ENCODE measurements at places on chromosomes 3 and 15.
A peak's percentile ranks its signal among the peaks of the same experiment; 100 is the strongest.

DNA sequence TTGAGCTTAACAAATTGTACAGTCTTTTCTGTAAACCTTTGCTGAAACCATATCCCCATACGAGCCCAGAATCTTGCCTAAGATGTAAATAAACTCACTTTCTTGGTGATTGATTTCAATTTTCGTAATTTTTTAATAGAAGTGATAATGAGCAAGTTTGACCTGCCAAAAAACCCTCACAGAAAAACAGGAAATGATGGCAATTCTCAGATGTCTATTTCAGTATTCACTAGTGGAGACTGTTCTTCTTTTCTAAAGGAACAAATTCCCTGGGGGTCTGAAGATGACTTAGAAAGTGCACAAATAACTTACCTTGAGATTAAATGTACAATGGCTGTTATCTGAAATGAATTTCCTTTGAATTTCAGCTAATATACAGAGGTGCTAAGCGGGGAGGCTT, 116.5 kb upstream of the CMC1 start:
- no peak for DNase-seq

DNA sequence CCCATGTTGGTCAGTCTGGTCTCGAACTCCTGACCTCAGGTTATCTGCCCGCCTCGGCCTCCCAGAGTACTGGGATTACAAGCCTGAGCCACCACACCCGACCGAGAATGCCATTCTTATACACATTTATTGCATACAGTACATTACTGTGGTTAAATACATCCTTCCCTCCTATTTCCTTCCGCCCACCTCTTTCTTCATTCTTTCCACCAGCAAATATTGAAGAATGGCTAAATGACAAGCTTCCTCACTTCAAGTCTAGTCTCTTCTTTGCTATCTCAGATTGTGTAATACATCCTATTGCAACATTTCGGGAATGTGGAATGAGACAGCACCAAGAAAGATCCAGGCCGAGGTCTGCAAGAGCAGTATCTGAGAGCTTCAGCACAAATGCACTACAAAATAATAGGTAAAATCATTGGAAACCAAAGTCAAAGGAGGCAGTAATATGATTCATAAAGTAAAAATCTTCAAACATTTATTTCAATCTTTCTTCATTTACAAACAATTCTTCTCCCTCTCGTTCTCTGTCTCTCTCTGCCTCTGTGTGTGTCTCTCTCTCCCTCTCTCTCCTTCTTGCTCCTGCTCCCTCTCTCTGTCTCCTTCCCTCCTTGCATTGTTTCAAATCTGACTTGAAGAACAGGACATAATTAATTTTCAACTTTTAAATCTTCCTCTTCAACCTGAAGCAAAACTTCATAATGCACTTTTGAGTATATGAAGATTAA, 94.7 kb upstream of the TGFBR2 start:
- no peak for DNase-seq

GRCh38 chr3:170367797-170368196, 10.3 kb downstream of the SKIL start:
- no peak for DNase-seq

DNA sequence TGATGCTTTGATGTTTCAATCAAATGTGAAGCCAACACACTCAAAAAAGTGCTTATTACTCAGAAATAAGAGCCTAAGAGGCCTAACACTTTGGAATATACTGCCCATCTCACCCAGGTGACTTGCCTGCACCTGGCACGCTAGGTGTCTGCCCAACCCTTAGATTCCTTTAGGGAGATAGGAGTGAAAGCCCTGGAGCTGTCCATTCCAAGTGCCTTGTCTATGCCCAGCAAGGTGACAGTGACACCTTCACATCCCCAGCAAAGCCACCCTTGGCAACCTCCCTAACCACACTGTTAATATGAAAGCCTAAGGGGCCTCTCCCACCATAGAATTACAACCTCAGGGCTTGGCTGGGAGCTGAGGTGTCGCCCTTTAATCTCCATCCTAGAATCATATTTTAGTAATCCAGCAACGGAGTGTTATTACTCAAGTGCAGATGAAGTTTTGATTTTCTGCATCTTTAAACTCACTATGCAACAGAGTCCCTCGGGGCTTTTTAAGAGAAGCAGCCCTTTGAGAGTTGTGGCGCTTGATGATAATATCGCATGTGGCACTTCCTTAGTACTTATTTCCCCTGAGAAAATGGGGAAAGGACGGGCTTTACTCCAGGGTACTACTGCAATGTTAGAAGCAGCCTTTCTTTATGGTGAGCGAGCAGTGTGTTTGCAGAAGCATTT, 24.8 kb downstream of the ATP10A start:
- DNase-seq: no peak

GRCh38 chr3:162699291-162699690, 1202.7 kb downstream of the OTOL1 start:
- no peak for DNase-seq

- DNase-seq: no peak
Measured at GRCh38 chr15:31372635-31373091, 46.0 kb downstream of the KLF13 start.

DNA sequence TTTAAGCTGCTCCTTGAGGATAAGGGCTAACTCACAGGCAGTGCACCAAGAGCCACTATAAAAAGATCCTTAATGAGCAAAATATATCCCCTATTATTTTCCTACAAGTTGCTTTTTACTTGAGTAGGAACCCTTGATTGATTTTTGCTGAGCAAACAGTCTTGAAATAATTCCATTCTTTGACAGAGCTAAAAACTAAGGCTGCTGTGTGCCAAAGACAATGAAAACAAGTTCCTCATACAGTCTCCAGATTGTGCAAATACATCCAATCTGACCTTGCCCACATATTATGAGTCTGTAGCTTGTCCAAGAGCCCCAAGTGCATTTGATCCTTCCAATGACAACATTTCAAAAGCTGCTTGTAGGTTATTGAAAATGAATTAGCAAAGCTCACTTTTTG, 15.0 kb downstream of the PRKAR2A start:
- DNase-seq: no peak

DNA sequence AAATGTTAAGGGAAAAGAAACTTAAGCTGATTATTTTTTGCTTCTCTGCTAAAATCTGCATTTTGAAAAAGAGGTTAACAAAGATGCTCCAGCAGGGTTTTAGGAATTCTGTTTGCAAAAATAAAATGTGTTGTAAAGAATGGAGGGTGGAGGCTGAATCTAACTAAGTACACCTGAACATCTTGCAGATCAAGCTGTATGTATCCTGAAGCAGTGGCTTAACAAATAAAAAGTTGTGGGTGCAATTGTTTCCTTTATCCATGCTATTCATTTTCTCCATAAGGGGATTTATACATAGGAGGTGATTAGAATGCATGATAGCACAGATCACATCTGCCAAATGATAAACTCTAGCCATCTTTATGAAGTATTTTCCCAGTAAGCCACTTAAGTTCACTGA, 466.3 kb downstream of the ERC2 start:
- no peak for DNase-seq

GRCh38 chr3:11554236-11554610, 89.5 kb downstream of the VGLL4 start:
- DNase-seq: no peak

- DNase-seq: peak; percentile 48
Measured at GRCh38 chr15:43187544-43188155, 2.4 kb downstream of the CCNDBP1 start.

DNA sequence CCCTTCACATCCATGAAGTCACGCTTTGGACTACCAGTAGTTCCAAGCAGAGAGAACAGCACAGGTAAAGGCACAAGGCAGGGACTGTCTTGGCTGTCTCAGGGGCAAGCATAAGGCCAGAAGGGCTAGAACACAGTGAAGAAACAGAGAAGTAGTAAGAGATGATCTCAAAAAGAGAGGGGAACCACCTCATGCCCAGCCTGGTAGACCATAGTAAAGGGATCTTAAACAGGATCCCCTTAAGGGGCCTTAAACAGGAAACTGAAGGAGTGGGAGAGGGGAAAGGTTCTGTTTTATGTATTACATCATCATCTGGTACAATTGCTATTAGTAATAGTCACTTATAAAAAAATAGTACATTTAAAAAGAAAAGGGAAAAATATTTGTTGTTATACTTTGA, 25.8 kb downstream of the P2RY1 start:
- DNase-seq: no peak

DNA sequence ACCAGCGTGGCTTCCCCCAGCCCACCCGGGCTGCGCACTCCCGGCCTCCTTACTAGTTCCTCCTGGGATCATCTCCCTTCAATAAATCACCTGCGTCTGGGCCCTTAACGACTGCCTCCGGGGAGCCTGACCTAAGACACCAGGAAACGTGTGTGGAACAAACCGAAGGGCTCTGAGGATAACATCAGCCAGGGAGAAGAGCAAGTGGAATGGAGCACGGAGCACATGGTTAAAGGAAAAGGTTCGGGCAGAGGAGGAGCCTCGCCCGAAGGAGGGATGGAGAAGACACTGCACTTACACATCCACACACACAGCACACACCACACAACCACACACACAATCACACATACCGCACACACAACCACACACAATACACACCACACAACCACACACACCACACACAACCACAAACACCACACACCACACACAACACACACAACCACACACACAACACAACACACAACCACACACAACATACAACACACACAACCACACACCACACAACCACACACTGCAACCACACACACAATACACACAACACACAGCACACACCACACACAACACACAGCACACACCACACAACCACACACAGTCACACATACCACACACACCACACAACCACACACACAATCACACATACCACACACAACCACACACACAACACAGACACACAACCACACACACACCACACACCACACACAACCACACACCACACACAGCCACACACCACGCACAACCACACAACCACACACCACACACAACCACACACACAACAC, 24.7 kb downstream of the CPN2 start:
- no peak for DNase-seq

- DNase-seq: no peak
Measured at GRCh38 chr3:141849056-141849815, 27.2 kb upstream of the ATP1B3 start.

DNA sequence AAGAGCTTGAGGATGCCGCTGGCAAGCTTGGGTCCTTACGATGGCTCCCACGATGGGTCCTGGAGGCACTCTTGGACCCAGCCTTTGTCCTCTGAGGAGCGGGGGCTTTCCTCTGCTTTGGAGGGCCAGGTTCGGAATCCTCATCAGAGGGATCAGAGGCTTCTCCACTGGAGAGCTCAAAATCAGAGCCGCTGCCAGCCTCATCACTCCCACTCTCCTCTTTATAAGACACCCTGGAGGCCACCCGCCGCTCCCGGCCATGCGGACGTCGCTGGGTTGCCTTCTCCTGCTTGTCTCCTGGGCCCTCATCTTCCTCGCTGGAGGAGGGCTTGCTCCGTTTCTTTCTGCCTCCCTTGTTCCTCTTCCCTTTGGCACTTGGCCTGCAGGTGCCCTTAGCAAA, 20.0 kb downstream of the XPC start:
- no peak for DNase-seq

- DNase-seq: no peak
Measured at GRCh38 chr15:94110476-94111130, 120.8 kb upstream of the MCTP2 start.

DNA sequence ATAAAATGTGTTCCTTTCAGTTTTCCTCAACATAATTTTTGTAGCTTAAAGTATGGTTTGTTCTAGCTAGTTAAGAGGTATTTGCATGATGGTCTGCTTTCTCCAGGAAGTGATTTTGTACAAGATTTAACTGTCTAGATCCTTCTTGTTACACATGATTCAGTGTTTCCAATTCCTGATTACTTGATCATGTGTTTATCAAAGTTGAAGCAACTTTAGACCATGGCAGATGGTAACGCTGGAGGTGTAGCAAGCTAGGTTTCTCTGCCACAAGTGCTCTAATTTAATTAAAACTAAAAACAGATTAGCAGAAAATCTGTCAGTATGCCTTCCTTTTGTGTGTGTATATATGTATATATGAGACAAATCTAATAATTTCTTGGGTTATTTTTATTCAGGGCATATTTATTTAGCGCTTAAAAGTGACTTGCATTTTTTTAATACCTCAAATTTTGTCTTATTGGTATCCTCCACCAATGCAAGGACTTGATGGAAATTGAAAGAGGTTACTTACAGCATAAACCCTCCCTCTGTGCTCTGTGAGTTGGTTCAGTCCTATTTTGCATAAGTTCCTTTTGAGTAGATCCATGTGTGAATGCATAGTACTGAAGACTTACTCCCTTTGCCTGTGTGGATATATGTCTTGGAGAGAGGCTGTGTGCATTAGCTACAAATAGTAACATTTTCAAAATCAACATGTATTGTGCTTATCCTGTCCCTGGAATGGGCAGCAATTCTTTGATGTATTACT, 157.3 kb upstream of the CGNL1 start:
- peak; percentile 10 for DNase-seq

- DNase-seq: no peak
Measured at GRCh38 chr15:31365032-31365654, 38.5 kb downstream of the KLF13 start.

GRCh38 chr15:54836052-54836795, 360.5 kb downstream of the RSL24D1 start:
- no peak for DNase-seq

GRCh38 chr15:89893027-89893426, 767 bp downstream of the AP3S2 start:
- no peak for DNase-seq

GRCh38 chr15:39198044-39199000, 382.6 kb upstream of the THBS1 start:
- no peak for DNase-seq

DNA sequence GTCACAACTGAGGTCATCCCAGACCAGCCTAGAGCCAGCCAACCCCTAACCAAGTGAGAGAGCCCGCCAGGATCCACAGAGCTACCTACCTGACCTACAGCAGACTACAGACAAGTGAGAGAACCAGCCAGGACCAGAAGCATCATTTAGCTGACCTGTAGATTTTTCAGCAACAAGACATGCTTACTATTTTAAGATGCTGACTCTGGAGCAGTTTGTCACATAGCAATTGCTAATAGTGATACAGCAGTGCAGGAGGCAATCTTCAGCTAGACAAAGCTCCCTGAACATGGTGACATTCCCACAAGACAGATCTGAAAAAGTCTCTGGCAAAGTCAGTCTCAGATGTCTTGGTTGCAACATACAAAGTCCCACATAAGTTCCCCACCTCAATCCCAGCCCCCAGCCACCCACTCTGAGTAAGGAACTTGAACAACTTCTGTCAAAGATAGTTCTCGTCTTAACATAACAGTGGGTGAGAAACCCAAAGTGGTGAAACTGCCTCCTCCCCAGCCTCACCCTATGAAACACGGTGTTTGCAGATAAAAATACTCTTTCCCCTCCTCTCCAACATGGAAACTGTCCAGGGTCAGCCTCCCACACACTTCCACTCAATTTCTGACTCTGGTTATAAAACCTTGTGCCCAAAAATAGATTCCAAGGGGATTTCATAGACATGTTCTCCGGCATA, 120.3 kb upstream of the SLC6A11 start:
- DNase-seq: no peak
